ENCODE measurements at places on chromosomes 3 and 15.

DNA sequence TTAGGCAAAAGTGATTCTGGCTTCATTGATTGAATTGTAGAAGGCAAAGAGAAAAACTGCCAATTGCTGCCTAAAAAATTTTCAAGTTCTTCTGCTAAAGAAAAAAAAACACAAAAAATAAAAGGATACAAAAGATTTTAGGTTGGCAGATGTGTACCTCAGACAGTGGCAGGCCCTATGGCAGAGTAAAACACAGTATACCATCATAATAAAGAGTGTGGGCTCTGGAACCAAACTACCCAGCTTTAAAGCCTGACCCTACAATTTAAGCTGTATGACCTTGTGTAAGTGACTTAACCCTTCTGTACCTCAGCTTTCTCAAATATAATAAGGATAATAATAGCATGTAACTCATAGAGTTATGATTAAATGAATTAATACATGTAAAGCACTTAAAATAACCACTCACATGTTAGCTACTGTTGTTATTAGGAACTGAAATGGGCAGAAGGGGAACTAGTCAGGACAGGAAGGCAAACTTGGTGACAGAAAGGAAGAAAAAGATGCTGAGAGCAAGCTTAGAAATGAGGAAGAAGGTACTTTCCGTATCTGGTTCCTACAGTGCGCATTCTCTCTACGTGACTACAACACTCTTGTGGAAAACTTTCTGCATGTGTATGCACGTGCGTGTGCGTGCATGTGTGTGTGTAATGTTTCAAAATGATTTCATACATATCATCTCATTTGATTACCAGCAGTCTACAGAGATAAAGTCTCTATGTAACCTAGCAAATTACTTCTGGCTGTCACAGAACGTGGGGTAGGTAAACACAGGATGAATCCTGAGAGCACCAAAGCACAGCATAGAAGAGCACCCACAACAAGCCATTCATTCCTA lies 13.6 kb upstream of the GATM start:
- no peak for DNase-seq

- no peak for DNase-seq
Measured at GRCh38 chr15:40911141-40911540, 16.9 kb downstream of the VPS18 start.

- no peak for DNase-seq
Measured at GRCh38 chr15:57477736-57478522, 101.6 kb downstream of the CGNL1 start.

DNA sequence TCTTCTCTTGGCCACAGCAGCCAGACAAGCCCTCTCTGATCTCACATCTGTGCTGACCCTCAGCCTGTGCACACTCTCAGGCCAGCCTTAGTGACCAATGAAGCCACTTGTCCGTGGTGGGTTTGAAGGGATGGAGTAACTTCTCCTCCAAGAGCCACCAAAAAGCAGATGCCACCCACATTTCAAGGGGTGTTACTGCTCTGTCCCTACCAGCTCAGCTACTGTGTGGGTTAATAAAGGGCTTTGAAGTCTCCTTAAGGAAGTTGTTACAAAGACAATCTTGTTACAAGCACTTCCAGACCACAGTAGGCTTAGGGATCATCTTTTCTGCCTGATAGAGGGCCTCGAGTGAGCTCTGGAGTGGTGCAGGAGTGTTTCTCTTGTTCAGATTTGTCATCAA lies 3.3 kb upstream of the CA12 start:
- DNase-seq = no peak

DNA sequence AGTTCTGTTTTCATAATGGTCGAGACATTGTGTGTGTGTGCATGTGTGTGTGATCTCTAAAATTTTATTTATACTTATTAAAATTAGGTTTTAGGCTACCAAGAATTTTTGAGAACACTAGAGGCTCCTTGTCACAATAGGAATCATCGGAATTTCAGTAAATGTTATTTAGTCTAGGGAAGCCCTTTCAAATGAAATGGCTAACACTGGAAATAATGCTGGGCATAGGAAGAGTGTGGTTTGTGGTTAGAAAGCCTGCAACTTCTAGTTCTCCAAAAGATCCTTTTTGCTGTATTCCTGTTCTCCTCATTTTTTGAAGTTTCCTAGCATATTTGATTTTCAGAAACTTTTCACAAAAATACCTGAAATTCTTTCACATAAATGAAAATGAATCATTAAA lies 92.5 kb upstream of the MBNL1 start:
- DNase-seq = no peak

DNA sequence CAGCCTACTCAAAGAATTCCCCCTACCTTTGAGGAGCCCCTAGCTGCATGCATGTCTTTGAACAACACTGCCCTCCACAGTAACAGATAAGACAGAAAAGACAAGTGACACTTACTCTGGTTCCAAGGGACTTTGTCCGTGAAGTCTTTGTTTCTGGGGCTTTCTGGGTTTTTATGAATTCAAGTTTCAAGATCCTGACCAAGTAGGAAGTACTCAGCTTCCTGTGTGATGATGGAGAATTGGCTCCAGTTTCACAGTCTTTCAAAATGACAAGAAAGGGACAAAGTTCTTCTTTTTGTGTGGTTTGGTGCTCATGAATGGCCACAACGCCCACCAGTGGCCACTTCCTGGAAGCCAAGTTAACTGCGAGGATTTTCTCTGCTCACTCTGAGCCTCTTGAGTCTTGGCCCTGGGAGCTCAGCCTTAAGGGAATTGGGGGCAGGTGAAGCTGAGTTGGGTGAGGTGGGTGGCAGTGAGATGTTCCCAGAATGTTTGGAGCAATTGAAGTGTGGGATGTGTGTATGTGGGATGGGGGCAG lies at the start of gene CCR1:
Gene CCR1, minus strand, starts transcription at position 147 of the 538 bp plus-strand sequence. CDS start 4,000 bp downstream, outside the sequence.
- DNase-seq = peak; percentile 13

GRCh38 chr3:53554559-53555067 lies 60.2 kb downstream of the CACNA1D start:
- no peak for DNase-seq

DNA sequence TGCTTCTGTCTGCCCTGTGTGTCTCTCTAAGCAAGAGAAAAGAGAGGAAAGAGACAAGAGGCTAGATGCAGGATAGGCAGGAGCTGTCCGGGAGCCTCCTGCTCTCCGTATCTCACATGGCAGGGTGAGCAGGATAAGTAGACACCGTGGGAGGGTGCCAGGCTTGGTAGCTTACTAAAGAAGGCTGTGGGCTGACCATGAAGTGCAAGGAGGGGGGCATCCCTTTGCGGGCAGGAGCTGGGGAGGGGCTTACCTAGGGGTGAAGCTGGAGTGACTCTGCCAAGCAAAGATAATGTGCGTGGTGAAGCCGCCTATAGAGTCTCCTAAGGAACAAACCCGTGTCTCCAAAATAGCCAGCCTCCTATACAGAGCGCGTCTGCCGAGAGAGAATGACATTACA lies 33.7 kb upstream of the TMC3 start:
- DNase-seq = no peak

- no peak for DNase-seq
Measured at GRCh38 chr3:171775943-171776342, 34.3 kb downstream of the PLD1 start.

DNA sequence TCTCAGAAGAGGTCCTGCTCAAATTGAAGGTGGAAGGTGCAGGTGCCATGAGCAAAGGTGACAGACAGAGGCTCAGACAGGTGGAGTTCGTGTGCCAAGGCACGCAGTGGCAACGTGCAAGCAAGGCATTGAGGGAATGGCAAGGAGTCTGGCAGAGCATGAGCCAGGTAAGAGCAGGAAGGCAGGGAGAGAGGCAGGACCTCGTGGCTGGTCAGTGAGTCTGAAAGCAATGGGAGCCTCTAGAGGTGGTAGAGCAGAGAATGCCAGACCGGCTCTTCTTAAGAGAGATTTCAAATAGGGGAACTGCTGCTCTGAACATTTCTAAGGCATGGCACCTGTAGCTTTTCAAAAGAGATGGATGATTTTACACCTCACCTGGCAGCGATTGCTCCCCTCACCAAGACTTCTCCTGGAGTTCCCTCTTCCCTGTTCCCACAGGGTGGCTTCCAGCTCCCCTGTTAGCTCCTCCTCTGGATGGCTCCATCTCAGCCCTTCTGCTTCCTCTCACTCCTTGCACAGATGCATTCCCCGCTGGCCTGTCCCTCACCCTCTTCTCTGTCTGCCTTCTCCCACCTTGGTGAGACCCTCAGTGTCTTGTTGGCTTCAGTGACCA lies 2.7 kb downstream of the MYO5C start:
- no peak for DNase-seq

DNA sequence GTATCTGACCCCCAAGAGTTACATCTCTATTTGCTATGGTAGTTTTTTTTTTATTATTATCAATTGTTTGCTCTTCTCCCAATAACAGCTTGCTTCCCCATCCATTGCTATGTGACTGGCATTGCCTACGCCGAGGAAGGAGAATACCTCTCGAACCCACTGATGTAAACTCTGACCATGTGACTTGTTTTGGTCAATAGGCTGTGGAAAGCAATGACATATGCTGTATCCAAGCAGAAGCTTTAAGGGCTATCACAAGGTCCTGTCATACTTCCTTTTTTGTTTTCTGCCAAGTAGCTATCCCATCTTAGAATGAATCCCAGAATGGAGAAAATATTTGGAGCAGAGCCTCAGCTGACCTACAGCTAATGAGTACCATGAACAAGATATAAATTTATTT lies 111.0 kb upstream of the FRMD4B start:
- DNase-seq = no peak

GRCh38 chr15:29857221-29857789 lies 35.0 kb upstream of the TJP1 start:
- no peak for DNase-seq

GRCh38 chr3:54309601-54310000 lies 187.2 kb downstream of the CACNA2D3 start:
- DNase-seq = no peak

DNA sequence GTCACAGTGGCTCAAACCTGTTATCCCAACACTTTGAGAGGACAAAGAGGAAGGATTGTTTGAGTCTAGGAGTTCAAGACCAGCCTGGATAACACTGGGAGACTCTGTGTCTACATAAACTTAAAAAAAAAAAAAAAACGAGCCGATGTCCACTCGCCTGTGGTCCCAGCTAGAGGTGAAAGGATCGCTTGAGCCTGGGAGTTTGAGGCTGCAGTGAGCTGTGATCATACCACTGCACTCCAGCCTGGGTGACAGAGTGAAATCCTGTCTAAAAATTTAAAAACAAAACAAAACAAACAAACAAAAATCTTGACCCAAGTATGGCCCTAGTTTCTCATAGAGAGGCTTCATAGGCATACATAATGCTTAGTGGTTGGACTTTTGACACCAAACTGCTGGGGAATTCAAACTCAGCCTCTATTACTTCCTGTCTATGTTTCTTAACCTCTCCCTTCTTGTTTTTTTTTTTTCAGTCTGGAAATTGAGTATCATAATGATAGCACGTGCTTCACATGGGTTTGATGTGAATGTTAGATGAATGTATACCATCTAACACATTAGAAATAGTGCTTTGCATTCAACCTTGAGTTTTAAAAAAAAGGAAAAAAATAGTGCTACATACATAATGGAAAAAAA lies 46.4 kb upstream of the CAPN7 start:
- no peak for DNase-seq

DNA sequence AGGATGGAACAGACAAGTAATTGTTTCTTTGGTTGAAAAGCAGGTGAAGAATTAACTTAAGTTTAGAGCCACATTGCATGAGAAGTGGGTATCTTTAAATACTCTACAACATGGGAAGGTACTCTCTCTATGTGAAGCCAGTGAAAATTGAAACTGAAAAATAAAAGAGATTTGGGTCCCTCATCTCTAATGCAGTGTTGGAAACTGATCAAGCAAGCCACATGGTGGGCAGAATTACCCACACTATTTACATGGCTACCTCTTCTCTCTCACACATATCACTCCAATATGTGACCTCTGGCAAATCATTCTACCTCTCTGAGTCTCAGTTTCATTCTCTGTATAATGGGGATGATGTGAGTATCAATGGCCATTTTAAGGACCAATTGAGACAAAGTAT lies 339.0 kb downstream of the IL5RA start:
- DNase-seq = no peak

GRCh38 chr15:25402342-25402741 lies 36.5 kb downstream of the UBE3A start:
- DNase-seq = no peak

GRCh38 chr15:66252685-66253417 lies 699 bp downstream of the MEGF11 start:
- no peak for DNase-seq

DNA sequence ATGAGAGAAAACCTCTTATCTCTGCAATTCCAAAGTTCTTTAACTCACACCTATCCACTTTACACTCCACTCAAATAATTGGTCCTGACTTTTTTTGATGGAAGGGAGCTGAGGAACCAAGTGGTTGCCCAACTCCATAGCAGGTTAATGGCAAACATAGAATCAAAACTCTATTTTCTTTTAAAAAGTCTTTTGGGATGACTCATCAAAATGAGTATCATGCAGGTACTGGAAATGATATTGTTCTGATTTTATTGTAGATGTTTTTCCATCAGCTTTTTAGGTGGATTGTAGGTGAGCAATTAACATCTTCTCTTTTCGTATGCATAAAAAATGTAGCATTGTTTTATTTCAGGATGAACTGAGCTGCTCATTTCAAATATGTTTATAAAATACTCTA lies 239.5 kb downstream of the SATB1 start:
- no peak for DNase-seq

DNA sequence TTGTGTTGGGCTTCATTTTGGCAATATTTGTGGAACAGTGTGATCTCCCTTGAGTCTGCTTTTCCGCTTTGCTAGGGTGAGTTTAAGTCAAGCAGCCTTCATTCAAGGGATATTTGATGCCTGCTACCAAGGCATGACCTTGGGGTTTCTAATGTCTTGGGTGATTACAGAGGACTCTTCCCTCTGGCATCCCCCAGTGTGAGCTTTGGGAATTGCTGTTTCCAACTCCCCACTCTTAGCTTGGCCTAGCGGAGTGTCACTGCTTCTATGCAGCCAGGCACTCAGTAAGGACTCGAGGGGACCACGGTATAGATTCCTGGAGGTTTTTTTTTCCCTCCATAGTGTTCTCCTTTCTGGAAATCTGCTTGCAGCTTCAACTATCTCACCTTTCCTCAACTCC lies 21.1 kb downstream of the GCNT3 start:
- DNase-seq = no peak

DNA sequence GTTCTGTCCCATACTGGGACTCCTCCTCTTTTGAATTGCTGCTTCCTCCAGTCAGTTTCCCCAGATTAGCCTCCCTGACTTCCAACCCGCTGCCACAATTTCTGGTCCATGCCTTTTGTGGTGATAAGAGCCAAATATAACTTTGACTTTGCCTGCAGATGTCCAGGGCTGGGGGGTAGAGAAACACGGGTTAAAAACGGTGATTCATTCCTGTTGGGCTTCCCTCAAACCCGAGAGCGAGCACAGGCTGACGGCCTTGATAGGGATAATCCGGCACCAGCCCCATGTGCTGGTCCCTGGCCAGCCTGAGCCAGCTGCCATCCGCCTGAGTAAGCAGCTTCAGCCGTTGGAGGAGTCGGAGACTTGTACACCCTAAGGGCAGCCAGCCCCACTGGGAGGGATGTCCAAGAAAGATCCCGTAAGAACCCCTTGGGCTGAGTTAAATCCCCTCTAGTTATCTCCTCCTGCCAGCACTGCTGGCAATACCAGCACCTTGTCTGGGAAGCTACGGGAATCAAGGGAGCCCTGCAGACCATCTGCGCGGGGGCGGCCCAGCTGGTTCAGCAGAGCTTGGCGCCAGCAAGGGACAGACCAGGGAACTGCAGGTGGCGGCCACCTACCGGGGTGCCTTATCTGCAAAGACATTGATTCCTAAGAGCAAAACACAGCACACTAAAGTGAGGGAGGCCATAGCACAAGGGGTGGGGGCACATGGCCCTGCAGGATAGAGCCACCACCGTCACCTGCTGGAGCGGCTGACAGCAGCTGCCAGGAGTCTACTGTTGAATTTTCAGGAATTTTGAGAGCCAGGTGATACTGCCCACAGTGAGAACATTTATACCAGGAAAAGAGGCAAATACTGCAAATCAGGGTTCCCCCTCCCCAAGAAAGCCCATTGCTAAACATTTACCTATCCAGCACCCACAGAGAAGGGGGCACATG lies 18.1 kb downstream of the CSPG4 start:
- no peak for DNase-seq

All from CD4-positive, alpha-beta T cell treated with Interleukin-6 at 100 ng/mL for 8 hours (primary cell).